ENCODE measurements at places on chromosomes 3 and 15.

DNA sequence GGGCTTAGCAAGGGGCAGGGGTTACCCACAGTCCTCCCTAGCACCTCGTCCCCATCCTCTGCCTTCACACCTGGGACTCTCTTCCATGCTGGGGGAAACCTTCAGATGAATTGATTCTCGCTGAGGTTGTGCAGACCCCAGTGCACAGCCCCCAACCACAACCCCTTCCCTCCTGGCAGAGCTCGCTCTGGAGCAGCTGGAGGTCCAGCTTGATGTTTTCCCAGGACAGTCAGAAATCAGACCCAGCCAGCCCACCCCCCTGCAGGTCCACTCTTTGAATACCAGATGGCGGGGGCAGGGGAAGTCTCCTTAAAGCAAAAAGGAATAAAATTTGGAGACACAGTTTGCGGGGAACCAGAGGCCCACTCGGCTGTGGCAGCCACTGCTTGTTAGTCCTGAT lies 234.4 kb downstream of the XXYLT1 start:
- DNase-seq, result no peak

DNA sequence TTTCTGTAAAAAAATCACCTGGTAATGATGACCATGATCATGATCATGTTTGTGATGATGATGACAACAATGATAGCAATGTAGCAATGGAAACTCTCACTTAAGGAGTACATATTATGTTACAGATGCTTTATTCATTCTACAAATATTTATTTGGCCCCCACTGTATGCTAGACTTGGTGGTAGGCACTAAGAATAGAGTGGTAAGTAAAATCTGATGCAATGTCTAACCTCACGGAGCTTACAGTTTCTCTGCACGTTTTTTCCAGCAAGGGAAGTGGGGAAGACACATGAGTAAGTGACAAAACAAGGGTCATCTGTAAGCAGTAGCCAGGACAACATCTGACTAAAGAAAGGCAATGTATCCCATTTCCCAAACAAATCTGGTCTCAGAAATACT lies 199.4 kb upstream of the MRPL3 start:
- no peak for DNase-seq

GRCh38 chr15:88161636-88162035 lies 94.9 kb downstream of the NTRK3 start:
- no peak for DNase-seq

GRCh38 chr15:31382713-31383045 lies 56.0 kb downstream of the KLF13 start:
- no peak for DNase-seq

DNA sequence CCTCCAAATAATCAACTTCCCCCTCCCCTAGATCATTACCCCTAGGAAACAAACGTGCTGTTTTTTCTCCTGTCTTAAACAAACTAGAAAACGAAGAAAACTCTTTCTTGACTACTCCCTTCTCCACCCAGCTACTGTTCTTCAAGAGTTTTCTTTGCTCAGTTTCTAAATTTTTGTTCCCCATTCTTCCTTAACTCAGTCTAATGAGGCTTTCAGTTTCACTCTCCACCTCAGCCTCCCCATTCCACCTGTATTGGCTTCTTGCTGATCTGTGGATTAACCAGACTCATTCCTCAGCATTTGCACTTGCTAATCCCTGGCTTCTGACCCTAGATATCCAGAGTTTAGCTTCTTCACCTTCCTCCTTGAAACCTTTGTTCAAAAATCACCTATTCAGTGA lies 26.8 kb downstream of the SERPINI1 start:
- DNase-seq, result no peak

DNA sequence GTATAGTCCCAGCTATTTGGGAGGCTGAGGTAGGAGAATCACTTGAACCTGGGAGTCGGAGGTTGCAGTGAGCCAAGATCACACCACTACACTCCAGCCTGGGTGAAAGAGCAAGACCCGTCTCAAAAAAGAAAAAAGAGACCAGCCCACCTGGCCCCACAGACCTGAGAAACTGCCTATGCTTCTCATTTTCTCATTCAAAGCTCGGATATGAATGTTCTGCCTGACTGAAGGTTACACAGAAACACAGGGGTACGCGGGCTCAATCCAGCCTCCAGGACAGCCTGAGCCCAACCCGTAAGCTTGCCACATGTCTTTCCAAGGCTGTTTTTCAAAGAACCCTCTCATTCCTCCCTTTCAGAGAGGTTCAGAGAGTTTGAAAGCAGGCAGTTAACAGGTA lies 9.7 kb upstream of the LRRC15 start:
- DNase-seq, result no peak

DNA sequence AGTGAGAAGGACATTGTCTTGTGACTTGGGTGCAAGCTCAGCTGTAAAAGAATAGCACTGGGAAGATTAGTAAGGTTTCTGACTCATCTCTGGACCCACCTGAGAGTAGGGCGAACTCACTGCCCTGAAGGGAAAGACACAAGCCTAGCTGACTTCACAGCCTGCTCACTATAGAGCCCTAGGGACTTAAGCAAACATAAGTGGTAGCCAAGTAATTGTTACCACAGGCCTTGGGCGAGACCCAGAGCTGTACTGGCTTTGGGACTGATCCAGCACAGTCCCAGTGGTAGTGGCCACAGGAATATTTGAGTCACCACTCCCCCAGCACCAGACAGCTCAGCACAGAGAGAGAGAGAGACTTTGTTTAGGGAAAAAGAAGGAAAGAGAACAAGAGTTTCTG lies 429.9 kb downstream of the TBL1XR1 start:
- DNase-seq, result no peak

- DNase-seq, result peak; percentile 81
Measured at GRCh38 chr15:78000091-78000926, 77.2 kb downstream of the TBC1D2B start.

GRCh38 chr3:71304684-71305083 lies 278.8 kb downstream of the FOXP1 start:
- peak; percentile 17 for DNase-seq

GRCh38 chr15:99706557-99707303 lies 26.5 kb downstream of the LYSMD4 start:
- DNase-seq, result peak; percentile 64

GRCh38 chr3:195096053-195096452 lies 174.9 kb downstream of the XXYLT1 start:
- DNase-seq, result no peak

DNA sequence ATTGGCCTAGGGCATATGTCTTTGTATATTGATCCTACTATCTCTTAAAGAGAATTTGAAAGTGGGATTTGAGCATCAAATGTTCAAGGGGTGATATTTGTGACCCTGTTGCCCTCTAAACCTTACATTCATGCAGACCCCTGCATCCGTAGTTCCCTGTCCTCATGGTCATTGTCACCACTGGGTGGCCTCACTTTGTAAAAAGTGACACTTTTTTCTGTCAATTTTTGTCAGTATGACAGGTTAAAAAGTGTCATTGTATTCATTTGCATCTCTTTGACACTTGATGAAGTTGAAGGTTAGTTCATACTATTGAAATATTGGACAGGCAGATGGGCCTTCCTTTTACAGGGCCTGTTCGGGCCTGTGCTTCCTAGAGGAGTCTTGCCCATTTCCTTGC lies 12.3 kb upstream of the KLF15 start:
- no peak for DNase-seq

GRCh38 chr15:97966246-97966645 lies 5.7 kb downstream of the ARRDC4 start:
- no peak for DNase-seq

DNA sequence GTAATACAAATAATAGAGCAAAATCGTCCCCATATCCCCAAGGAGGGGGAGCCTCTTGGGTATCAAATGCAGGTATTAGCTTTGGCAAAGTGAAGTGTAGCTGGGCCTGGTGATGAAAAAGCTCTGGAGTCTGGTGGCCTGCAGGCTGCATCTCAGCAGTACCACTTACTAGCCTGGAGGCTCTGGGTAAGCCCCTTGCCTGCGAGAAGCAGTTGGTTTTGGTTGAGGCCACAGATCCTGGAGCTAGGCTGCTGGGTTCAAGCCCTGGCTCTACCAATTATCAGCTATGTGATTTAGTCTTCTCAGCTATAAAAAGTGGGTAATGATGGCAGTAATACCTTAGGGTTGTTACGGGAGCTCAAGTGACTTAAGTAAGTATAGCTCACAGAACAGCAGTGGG lies 6.1 kb downstream of the KCNAB1 start:
- DNase-seq, result no peak

GRCh38 chr3:103787164-103787871 lies 1352.5 kb downstream of the ZPLD1 start:
- DNase-seq, result no peak

DNA sequence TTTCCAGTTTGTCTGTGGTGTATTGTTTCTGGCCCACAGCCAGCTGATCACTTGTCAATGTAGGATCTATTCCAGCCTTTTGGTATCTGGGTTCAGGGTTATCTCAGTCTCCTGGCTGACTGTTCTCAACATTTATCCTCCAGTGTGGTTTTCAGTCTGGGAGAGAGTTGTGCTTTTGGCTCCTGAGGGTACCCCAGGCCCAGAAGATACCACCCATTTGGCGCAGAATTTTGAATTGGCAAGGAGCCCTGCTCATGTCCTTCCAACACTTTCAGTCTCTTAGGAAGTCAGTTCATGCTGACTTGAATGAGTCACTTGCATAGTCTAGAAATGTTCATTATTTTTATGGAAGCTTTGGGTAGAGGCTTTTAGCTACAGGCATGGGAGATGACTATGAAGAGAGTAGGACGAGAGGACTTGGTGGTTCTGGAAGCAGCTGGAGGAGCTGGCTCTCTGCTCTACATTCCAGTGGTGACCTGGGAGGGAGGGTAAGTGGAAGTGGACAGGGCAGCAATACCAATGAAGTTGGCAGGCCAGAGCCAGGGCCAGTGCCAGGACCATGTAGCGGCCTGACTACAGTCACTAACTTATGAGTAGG lies 7.2 kb downstream of the POLR2H start:
- DNase-seq, result no peak

GRCh38 chr3:70261283-70261682 lies 51.2 kb downstream of the MDFIC2 start:
- DNase-seq, result no peak

DNA sequence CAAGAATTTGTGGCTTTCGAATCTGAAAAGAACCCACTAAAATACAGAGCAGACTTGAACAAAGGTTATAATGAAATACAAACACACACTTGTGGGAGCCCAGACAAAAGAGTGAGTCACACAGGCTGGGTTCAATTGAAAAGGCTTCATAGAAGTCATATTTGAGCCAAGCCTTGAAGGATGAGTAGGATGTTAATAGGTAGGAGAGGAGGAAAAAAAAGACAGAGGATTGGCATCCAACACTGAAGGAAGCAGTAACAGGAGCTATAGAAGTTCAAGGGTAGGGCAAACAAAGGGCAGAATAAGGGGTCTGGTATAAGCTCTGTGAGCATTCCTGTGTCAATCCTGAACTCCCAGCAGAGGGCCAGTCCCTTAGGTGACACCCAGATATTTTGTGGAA lies 325.4 kb downstream of the FOXP1 start:
- no peak for DNase-seq

- peak; percentile 78 for DNase-seq
Measured at GRCh38 chr15:25790000-25790660, 73.0 kb downstream of the ATP10A start.

- peak; percentile 35 for DNase-seq
Measured at GRCh38 chr3:112097378-112097777, 11.2 kb downstream of the C3orf52 start.

- no peak for DNase-seq
Measured at GRCh38 chr15:65558336-65558735, 28.1 kb downstream of the HACD3 start.

DNA sequence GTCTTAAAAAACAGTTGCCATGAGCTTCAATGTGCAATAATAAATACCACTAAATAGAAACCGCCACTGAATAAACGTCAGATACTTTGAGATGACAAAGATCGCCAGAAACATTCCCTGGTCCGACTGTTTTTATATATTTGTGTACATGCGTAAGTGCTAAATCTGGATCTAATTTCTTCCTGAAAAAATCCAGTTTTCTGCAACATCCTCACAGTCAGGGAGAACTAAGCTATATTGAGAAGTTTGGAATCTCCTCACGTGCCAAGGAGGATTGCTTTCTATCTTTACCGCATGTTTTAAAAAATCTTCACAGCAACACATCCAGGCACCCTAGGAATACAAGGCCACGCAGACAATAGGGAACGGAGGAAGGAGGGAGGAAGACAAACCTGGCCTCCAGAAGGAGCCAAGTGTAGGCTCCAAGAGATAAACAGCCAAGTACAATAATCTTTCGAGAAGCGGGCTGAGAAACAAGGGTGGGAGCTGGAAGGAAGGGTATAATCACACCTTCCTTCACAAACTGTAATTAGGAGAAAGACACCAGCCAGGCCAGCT lies 5.7 kb downstream of the VGLL4 start:
- DNase-seq, result no peak

- DNase-seq, result no peak
Measured at GRCh38 chr15:62472616-62473299, 307.7 kb upstream of the C2CD4B start.

- no peak for DNase-seq
Measured at GRCh38 chr3:134144694-134145093, 106.0 kb downstream of the RYK start.

DNA sequence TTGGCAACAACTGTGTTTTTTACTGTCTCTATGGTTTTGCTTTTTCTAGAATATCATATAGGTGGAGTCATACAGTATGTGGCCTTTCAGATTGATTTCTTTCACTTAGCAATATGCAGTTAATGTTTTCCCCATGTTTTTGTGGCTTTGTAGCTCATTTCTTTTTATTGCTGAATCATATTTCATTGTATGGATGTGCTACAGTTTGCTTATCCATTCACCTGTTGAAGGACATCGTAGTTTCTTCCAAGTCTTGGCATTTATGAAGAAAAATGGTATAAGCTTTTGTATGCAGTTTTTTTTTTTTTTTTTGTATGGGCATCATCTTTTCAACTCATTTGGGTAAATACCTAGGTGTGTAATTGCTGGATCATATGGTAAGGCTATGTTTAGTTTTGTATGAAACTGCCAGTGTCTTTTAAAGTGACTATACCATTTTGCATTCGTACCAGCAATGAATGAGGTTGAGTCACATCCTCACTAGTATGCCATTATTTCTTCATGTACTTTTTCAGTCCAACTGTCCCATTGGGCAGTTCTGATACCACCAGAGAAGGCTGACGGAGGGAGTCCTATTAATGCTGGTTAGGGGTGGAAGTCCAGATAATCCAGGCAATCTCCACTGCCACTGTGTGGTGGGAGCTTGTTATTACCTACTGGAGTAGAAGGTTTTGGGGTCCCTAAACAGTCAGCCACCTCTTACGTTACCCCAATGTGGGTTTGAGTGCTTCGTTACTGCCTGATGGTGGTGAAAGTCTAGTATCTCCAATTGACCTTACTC lies 210.5 kb downstream of the DOCK3 start:
- DNase-seq, result no peak

DNA sequence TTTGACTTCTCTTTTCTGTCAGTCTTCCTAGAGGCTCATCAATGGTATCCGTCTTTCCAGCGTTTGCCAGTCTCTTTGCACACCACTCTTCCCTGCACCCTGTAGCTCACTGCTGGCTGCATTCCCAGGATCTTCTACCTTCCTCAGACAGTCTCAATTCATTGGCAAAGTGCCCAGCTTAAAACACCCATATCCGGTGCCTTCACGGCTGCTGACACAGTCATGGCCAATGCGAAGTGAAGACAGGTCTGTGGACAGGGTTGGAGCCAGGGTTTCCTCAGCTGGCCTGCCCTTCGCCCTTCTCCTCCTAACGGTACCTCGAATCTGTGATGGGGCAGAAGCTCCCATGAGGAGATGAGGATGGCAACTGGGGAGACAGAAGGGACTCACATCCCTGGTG lies 36.1 kb downstream of the PTH1R start:
- DNase-seq, result no peak

GRCh38 chr3:138608322-138609135 lies at the start of gene FAIM:
Gene FAIM, plus strand, starts transcription at chr3:138608771. Its CDS starts 10,956 bp downstream, at chr3:138619727.
- peak; percentile 63 for DNase-seq

GRCh38 chr3:40247714-40248454 lies 61.6 kb upstream of the EIF1B start:
- no peak for DNase-seq
